Activated CD8-positive, alpha-beta memory T cell treated with anti-CD3 and anti-CD28 coated beads for 24 hours (primary cell): ENCODE measurements at places on chromosomes 3 and 15.
A peak's percentile ranks its signal among the peaks of the same experiment; 100 is the strongest.

GRCh38 chr15:97383516-97383915 is 577.0 kb upstream of the ARRDC4 start:
- DNase-seq: no peak

- DNase-seq: no peak
These were observed 192.8 kb upstream of the TTC14 start for GRCh38 chr3:180409170-180409569.

GRCh38 chr3:1942781-1943180 is 155.9 kb upstream of the CNTN4 start:
- no peak for DNase-seq

DNA sequence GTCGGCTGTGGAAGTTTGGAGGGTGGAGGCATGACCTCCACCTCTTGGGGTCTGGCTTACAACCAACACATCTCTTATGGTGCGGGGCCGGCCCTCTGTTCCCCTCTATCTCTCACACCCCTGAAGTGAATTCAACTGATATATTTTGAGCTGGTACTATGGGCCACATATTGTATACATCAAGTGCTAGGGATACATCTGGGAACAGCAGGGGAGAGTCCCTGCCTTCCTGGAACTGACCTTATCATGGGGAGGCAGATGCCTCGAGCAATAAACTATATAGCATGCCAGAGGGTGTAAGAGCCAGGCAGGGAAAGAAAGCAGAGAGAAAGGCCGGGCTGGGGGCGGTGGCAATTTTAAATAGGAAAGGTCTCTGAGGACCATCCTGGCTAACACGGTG is 60.4 kb upstream of the TRPM1 start:
- DNase-seq: no peak

GRCh38 chr3:23913873-23914743 is 2.7 kb downstream of the NKIRAS1 start:
- no peak for DNase-seq

DNA sequence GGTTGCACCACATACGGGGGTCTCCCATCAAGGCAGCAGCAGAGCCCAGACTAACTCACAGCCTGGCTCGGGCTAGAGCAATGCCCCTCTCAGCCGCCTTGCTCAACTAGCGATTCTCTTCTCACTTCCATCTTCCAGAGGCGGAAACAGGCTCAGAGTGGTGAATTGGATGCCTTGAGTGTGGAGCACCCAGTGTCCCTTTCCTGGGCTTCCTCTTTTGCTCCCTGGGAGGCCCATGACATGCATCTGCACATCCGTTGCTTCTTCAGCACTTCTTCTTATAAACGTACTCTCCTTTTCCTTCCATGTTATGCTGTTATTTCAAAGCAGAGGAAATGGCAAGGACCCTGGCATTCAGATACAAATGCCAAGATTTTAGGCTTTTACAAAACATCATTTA is 2.1 kb upstream of the IQSEC1 start:
- DNase-seq: no peak

- DNase-seq: no peak
These were observed 101.4 kb upstream of the TRIM42 start for GRCh38 chr3:140576449-140576848.

DNA sequence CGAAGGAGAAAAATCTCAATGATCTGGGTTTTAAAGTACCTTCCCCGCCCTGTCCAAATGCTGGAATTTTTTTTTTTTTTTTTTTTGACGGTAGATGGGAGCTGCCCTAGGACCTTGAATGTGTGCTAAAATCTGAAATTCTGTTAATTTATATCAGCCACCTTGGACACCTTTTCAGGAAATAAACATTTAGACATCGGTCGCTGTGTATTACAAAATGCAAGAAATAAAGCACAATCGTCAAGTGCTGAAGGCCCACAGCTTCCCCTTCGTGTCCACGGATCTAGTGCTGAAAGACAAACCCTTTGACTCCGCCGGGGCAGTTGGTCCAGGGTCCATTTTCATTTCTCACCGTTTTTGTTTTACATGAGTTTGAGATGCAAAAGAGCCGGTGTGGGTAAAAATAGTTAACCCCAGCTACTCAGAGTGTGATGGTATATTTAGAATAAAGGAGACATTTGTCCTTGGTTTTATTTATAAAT is 90.2 kb upstream of the CHD2 start:
- DNase-seq: peak; percentile 74

DNA sequence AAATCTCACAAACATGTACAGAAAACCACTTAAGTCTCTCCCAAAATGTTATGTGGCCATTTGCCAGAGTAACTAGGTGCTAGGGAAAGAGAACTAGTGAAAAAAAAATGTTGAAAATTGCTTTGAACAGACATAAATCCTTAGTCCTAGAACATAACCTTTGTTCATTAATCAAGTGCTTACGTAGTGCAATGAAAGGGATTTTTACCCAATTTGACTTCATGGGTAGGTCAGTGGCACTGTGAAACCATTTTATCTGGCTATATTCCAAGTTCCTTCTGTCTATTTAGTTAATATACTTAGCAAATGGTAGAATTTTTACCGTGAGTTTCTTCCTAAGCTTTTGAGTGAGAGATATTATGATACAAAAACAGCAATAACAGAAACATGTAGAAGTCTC is 209.4 kb downstream of the DIPK2A start:
- no peak for DNase-seq

- no peak for DNase-seq
These were observed 1.3 kb downstream of the MINAR1 start for GRCh38 chr15:79433276-79433990.

DNA sequence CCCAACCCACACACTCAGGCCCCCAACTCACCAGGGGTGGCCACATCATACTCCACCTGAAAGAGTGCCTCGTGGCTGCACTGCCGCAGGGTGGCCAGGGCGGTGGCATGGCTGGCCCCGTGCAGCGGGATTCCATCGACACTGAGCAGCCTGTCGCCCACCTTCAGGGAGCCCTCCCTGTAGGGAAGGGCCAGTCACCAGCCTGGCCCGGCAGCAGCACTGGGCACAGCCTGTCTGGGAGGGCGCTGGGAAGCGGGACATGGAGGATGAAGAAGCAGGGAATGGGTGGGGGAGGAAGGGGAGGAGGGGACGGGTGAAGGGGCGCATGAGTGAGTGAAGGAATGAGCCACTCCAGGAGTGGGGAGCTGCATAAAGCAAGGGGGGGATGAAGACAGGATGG is 18.5 kb downstream of the GRIP2 start:
- DNase-seq: no peak

GRCh38 chr15:64858021-64858575 is 16.4 kb downstream of the PLEKHO2 start:
- DNase-seq: no peak

DNA sequence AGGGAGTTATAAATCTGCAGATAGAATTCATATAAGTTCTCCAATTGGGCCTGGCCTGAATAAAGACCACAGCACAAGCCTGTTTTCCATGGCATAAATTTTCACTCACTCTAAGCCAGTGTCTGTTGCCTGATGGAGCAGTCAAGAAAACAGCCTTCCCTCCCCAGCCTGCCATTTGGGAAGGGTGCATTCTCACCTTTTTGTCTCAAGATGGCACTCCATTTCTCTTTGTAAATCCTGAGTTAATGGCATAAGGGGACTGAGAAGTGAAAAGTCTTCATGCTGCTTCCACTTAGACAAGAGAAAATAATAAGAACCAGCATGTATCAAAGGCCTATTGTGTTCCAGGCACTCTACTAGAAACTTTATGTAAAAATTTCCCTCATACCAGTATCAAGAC is 115.6 kb upstream of the MANF start:
- no peak for DNase-seq

GRCh38 chr3:171944118-171945016 is 95.0 kb upstream of the FNDC3B start:
- no peak for DNase-seq

GRCh38 chr15:74497584-74497983 is 36.6 kb upstream of the UBL7 start:
- no peak for DNase-seq

DNA sequence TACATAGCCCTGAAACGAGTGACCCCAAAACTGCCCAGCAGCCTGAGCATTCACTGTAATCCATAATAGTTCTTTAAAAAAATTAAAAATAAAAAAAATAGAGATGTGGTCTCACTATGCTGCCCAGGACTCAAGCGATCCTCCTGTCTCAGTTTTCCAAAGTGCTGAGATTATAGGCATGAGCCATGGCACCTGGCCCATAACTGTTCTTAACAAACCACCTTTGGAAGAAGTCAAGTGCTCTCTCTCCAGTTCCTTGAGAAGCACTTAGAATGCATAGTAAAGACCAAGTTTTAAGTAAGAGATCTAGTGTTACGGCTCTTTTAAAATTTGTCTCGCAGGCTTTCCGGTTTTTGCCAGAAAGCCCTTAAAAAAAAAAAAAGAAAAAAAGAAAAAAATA is 8.2 kb downstream of the CDC25A start:
- no peak for DNase-seq

DNA sequence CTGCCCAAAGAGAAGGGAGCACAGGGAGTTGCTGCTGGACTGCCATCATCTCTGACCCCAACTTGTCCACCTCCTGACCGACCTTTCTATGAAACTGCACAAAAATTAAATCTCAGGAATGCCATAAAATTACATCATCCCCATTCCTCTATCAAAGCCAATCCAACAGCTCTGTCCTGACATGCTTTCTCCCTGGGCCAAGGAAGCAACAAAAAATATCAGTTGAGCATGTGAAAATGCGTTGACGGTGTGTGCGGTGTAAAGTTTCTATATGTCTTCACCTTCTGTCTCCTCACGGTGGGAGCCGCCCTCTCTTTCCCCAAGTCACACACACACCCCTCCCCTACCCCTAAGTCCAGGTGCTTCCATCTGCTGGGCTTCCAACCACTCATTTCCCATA is 3.6 kb upstream of the ZNF774 start:
- no peak for DNase-seq

DNA sequence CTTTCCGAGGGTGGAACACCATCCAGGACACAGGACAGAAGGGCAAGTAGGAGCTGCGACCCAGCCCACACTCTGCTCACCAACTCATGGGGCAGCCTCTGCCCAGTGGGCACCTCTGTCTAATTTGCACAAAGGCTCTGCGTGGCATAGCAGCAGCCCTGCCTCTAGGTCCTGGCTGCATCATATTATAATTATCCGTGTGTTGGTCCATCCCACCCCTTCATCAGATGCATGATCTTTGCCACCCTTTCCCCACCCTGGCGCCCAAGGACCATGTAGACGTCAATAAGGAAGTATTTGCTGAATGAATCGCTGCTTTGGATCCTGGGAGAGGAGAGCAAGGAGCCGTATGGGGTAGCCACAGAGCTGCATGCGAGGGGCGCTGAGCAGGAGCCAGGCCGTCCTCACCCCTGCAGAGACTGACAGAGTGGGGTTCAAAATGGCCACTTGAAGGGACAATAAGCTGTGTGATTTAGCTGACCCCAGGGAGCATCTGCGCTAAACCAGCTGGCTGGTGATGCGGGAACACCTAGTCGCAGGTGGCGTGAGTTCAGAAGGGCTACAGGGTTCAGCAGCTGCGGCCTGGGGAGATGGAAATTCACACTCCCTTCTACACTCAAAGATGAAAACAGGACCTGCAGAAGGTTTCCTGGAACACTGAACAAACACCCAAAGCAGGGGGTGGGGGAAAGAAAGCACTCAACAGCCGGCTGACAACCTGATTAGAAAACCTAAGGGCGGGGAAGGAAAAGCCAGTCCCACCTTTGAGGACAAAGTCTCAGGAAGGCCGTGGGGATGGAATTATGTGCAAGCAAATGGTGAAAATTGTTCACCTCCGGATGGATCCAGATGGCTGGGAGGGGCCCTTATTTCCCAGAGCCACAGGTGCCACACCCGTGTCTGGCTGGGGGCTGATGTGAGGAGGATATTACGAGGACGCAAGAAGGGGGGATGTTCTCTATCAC is 6.4 kb downstream of the MGLL start:
- DNase-seq: no peak

DNA sequence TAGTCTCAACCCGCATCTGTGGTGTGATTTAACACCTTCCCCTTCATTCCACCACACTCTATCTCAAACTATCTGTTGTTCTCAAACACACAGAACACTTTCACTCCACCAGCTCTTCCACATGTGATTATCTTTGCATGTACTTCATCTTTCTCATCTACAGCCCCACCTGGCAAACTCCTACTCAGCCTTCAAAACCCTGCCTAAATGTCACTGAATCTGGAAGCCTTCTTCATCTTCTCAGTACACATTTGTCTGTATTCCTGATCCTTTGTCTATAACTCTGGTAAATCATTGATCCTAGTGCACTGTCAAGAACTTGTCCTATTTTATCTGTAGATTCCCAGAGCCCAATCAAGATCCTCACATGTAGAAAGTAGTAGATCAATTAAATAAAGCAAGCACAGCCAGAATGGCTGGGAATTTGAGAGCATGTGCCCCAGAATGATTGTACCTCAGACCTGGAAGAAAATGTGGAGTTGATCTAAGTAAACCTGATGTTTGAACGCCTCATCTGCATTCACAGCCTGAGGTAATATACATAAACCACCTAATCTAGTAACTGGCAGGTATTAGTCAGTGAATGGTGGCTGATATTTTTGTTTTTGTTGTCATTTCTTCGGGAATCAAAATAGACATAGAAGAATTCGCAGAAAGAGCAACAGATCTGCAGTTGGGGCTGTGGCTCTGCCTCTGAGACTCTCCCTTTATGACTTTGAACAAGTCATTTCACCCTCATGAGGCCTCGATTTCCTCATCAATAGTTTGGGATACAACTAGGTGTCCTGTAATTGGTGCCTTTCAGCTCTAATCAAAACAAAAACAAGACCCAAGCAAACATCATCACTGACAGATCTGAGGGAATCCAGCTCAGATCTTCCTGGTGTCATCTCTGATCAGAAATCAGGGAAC is 28.0 kb upstream of the MAGEF1 start:
- DNase-seq: no peak

DNA sequence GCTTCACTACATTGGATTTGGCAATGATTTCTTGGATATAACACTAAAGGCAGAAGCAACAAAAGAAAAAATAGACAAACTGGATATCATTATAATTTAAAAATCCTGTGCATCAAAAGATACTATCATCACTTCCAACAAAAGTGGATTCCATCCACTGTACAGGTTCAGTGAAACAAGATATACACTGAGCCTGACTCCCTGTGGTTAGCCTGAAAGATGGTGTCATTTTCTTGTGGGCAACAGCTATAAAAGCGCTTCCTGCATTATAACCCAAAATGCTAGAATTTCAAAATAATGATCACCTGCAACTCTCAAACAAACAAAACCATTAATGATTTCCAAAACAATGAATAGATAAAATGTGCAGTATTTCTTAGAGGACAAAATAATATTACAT is 39.6 kb upstream of the TBC1D23 start:
- DNase-seq: no peak

DNA sequence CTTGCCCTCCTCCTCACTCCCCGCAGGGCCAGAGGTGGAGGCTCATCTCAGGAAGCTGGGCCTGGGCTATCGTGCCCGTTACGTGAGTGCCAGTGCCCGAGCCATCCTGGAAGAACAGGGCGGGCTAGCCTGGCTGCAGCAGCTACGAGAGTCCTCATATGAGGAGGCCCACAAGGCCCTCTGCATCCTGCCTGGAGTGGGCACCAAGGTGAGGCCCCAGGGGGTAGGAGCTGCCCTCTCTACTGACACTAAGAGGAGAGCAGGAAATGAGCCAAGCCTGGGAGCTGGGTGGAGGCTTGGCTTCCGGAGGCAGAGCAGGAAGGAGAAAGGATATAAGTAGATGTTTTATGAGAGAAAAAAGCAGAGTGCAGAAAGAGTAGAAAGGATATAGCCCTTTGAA is 4.9 kb downstream of the OGG1 start:
- no peak for DNase-seq
